Calu3 (cell line): ENCODE measurements at places on chromosomes 13 and 19. TPM values are rescaled to one million over a fixed set of nuclear protein-coding genes. Genes with fewer than 3 reads are reported as not detected.

GRCh38 chr13:71278512-71278911 is 588.5 kb downstream of the DACH1 start:
- no peak for DNase-seq

GRCh38 chr19:4305257-4305612 is 837 bp downstream of the FSD1 start:
- no peak for DNase-seq

DNA sequence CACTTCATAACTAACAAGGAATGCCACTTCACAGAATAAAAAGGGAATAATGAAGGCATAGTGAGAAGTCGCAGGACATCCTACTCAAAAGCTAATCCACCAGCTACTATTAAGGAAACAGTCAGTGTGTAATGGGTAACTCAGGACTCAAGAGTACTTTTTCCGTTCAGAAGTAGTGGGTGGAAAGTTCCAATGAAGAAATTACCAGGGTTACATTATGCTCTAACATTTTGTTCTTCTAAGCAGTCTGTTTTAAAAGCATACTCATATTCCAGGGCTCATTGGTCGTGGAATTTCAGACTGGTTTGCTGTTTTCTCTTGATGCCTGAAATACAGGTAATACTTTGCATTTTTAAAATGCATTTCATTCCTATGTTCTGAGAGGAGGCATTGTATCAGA is 222.4 kb upstream of the IRS2 start:
- no peak for DNase-seq

DNA sequence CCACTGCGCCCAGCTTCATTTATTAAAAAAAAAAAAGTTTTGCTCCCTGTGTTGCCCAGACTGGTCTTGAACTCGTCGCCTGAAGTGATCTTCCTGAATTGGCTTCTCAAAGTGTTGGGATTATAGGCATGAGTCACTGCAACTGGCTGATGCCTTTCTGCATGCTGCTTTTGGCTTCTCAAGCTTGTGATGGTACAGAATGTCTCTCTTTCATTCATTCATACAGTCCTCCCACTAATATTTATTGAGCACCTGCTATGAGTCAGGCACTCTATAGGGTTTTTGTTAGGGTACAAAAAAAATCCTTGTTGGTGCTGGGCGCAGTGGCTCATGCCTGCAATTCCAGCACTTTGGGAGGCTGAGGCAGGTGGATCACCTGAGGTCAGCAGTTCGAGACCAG is 9.0 kb downstream of the TSPAN16 start:
- no peak for DNase-seq

DNA sequence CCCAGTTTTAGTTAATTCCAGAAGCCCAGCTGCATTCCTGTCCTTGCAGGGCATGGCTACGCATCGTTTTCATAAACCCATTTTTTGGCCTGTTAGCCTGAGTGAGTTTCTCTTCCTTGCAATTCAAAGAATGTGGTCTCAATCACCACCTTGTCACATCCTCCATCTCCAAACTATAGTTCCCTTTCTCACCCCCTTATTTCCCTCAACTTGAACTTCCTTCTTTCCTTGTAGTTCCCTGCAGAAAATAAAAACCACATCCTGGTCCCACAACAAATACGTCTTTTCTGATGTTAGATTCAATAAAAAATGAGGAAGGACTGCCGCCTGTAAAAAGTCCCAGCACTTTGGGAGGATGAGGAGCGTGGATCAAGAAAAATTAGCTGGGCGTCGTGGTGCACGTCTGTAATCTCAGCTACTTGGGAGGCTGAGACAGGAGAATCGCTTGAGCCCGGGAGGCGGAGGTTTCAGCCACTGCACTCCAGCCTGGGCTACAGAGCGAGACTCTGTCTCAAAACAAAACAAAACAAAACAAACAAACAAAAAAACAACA is 13.2 kb downstream of the ADGRE3 start:
- no peak for DNase-seq

DNA sequence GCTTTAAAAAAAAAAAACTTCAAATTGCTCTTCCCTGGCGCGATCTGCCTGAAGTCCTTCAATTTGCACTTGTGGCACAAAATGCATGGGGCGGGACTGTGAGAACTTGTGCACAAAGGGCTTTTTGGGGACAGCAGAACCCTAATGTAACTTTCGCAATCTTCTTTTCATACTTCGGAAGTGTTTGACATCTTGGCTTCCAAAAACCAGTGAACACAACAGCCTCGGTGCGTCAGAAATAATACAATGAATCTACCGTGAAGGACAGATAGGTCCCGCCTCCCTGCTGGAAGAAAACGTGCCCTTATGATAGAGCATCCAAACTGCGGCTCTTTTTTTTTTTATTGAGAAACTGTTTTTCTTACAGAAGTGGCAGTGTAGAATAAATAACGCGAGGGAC is 36.6 kb downstream of the KLF2 start:
- no peak for DNase-seq

DNA sequence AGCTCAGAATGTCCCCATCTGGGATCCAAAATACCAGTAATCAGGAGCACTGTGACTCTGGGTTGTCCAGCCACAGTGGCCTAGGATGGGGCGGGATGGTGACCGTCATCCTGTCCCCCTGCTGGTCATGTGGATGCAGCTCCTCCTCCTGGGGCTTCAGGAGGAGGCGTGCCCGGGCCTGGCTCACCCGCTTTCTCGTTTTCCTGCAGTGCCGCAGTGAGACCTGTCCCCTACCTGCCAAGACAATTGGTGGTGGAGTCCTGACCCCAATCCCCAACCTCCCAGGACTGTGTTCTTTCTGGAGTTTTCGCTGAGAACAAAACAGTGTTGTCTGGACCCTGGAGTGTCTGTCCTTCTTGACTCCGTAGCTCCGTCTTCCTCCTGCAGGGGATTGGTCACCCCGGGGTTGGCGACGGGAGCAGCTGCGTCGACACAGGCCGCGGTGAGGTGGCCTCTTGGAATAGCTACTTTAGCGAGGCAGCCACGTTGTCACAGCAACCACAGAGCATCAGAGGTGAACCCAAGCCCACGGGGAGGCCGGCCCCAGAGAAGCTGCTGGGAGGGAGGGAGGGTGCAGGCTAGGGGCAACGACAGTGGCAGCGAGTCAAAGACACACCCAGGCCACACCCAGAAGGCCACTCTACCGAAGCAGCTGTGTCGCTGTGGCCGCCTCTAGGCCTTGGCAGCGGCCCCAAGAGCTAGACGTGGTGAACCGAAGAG is 10.2 kb upstream of the EMC10 start:
- peak; percentile 58 for DNase-seq

DNA sequence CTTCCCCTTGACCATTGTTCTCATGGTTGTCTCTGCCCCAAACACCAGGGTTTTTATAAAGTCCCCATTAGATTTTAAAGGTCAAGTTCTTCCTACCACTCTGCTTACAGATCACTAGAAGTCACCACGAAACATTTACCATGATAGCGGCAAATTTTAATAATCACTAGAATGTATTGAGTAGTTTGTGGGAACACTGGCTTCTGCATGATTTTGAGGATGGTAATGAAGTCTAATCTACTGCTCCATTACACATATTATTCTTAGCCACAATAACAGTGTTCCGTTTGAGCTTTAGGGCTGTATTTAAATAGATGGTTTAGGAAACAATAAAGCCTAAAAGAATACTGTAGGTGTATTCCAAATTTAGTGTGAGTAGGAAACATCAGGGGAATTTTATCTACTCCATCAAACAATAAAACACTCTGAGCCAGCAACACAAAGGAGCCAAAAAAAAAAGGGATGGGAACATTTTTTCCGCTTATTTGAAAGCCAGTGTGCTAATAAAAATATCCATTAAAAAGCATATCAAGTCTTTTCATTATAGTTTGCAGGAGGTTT is 49.7 kb downstream of the KLF12 start:
- DNase-seq, result no peak

DNA sequence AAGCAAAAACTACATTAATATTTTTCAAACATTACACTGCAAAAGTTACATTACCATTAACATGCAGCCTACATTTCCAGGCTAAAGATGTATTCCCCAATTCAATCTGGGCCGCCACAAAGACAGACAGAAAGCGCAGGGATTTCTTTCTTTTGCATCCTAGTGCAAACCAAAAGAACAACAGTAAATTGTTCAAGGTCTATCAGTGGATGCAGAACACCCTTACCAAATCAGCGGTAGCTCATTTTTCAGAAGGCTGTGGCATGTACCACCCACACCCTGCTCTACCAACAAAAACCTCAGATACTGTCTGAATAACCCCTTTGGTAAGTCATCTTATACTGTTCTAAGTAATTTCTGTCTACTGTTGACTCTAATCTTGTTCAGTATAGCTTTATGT is 3.6 kb downstream of the TPT1 start:
- DNase-seq, result no peak

Gene KLK10
- 24.2 and 32.9 TPM in 2 replicates for total RNA-seq

Gene TTC9B
- total RNA-seq, result not detected in 2 replicates

Gene FCER2
- not detected in 2 replicates for total RNA-seq
